ENCODE measurements at places on chromosomes 11 and 22. TPM values are rescaled to one million over a fixed set of nuclear protein-coding genes. Genes with fewer than 3 reads are reported as not detected.

Gene KRTAP5-7
- 0.08 TPM for total RNA-seq

Gene PRCP
- 54.8 TPM for total RNA-seq

GRCh38 chr11:65419772-65420481 lies 2.7 kb upstream of the NEAT1 start:
- DNase-seq, result peak; percentile 90

Gene GPR137
- total RNA-seq, result 7.9 TPM

GRCh38 chr11:36407356-36407755 lies 102.7 kb downstream of the TRAF6 start:
- no peak for DNase-seq

GRCh38 chr22:38861927-38862326 lies 10.1 kb downstream of the CBX6 start:
- DNase-seq, result no peak

DNA sequence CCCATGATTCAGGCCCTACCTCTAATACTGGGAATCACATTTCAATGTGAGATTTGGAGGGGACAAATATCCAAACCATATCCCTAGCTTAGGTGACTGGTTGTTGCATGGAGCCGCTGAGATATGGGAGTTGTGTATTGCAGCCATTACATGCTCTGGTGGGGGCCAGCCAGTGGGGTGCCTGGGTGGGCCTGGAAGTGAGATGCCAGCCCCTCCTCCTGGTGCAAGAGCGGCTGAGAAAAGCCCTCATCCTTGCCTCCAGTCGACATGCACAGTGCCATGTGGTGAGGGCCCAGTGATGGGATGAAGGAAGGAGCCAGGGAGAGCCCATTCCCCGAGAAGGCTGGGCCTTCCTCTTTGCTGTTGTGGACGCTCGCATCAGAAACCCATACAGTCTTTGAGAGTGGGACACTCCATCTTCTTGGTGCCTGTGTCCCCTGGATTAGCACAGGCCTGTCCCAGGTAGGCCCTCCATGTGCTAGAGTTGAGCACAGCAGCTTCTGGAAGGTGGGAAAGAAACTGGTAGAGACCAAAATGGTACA lies 1043.0 kb downstream of the TBC1D22A start:
- DNase-seq, result no peak

Gene MB
- not detected for total RNA-seq

DNA sequence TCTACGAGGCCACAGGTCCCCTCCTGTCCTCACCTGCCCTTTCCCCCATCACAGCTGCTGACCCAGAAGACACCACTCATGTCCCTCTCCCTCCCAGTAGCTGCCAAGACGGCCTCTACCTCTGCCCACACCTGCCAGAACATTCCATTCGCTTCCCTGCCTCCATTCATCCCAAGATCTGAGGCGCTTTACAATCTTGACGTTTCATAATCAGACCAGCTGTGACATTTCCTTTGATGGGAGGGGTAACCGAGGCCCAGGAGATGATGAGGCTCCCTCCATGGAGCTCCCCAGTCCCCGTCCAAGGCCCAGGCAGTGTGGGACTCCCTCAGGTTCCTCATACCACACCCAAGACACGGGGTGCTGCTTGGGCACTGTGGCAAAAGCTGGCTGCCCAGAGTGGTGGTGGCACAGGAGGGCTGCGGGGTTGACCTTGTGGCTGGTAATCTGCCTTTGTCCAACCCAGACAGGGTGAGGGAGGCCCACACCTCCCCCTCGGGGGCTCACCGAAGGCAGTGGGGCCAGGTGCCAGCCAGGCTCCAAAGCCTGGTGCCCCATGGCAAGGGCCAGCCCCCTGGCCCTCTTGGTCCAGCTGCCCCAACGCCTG lies 17.3 kb downstream of the PHLDA2 start:
- DNase-seq, result no peak

- DNase-seq, result peak; percentile 86
Measured at GRCh38 chr11:108497317-108498045, 703 bp downstream of the POGLUT3 start.

DNA sequence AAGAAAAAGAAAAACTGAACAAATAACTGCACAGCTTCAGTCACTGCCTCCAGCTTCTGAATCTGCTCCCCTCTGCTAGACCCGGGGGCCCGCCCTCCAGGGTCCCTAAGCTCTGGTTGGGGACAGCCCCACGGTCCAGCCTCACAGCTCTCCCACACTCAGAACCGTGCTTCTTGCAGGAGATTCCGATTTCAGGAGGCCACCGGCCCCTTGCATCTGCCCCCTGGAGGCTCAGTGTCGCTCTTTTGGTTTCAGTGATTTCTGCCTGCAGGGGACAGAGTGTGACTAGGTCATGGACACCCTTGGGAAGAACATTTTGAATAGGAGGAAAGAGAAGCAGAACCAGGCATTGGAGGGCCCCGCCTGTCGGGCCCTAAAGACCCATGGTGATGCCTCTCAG lies 23.1 kb upstream of the RPS3 start:
- DNase-seq, result no peak

GRCh38 chr22:34099278-34099677 lies 179.0 kb upstream of the LARGE1 start:
- no peak for DNase-seq

DNA sequence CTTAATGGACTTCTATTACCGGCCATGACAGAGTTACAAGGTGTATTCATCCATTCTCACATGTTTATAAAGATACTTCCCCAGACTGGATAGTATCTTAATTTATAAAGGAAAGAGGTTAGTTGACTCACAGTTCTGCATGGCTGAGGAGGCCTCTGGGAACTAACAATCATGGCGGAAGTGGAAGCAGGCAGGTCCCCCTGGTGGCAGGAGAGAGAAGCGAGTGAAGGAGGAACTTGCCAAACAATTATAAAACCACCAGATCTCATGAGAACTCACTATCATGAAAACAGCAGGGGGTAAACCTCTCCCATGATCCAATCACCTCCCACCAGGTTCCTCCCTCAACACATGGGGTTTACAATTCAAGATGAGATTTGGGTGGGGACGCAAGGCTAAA lies 170.0 kb upstream of the PDGFD start:
- DNase-seq, result peak; percentile 52

DNA sequence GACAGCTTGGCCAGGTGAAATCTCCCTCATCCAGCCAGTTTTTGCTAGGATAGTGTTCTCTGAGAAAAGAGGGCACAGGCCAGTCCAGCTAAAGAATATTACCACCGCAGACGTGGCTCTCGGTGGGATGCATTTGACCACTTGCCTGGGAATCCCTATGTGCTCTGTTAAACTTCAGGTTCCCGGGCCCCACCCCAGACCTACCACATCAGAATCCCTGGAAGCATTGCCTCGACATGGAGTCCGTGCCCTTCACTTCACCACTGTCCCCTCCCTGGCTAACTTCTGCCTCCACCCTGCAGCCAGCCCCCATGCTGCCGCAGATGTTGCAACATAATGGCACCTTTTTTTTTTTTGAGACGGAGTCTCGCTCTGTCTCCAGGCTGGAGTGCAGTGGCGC lies 56.9 kb upstream of the EMID1 start:
- no peak for DNase-seq

- DNase-seq, result no peak
Measured at GRCh38 chr11:43984519-43985385, 42.3 kb downstream of the C11orf96 start.

GRCh38 chr11:75816561-75817239 lies 1.7 kb downstream of the UVRAG start:
- no peak for DNase-seq

GRCh38 chr11:88544656-88545280 lies 207.2 kb upstream of the CTSC start:
- no peak for DNase-seq

DNA sequence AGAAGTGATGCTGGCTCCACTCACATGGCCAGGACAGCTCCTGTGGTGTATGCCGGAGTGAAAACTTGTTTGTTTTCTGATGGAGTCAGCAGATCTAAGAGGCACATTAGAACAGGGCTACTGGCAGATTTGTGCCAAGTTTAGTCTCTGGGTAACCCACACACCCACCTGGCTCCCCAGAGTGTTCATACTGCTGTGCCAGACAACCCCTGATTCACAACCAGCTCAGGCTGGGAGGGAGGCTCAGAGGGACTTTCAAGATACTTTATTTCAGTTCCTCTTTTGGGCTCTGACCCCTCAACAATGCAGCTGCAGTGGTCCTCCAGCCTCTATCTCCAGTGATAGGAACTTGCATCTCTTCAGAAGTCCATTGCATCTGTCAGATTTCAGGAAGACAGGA lies 8.5 kb downstream of the NTM start:
- DNase-seq, result no peak

GRCh38 chr11:66190786-66191185 lies 77.7 kb upstream of the RAB1B start:
- DNase-seq, result no peak

Gene RASGRP2
- total RNA-seq, result 0.19 TPM

GRCh38 chr11:34558211-34558610 lies 44.6 kb upstream of the ELF5 start:
- DNase-seq, result no peak

GRCh38 chr22:41873391-41873790 lies 40.5 kb downstream of the SREBF2 start:
- no peak for DNase-seq

DNA sequence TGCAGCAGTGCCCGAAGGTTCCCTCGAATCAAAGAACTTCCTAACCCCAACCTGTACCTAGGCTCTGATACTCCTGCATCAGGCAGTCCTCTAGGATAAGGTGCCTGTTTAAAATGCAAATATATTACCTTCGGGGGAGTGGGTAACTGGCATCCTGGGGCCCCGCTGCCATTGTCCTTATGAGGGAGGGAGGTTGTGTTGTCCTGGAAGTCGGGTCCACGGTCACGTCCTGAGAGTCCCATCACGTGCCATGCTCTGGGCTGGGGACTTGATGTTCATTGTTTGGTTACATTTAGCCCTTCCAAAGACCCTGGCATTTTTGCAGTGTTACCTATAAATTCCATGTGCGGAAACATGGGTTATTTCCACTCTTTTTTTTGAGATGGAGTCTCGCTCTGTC lies 67.6 kb downstream of the PARVB start:
- no peak for DNase-seq

DNA sequence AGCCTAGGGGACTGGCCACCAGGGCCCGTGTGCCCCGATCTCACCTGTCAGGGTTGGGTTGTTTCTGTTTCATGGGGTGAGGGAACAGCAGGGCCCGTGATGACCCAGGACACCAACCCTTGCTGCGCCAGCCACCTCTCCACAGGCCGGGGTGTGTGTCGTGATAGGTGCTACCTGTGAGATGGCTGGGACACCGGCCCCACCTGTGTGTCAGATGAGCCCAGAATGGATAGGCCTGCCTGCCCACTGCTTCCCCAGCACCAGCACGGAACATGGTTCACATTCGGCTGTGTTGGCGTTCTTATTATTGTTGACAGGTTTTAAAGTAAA lies 7.1 kb downstream of the CLDN5 start:
- DNase-seq, result no peak

- no peak for DNase-seq
Measured at GRCh38 chr11:67500484-67500821, 4.7 kb downstream of the PITPNM1 start.

DNA sequence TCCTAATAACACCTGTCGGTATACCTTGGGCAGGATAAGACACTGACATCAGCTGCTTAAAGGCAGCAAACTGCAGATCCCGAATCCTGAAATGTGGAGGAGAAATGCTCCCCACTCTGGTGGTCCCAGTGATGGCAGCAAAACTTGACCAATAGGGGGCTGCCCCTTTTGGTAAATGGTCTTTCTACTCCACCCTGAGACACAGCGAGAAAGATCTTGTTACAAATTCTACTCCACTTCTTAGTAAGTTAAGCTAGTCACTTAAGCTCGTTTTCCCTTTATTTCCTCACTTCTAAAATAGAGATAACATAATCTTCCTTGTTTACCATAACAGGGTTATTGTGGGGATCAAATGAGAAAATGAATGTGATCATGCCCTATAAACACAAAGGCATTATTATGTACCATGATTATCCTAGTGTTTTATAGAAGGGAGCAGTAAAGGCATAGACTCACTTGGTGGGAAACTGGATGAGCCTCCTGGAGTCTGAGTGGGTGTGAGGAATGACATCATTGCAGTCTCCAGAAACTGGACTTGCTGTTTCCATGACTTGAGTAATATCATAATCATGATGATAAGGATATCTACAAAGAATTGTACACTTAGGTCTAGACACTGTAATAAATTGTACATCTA lies 50.9 kb downstream of the ENDOD1 start:
- peak; percentile 43 for DNase-seq

Gene MAML2
- total RNA-seq, result 5.5 TPM

Gene TLCD5
- total RNA-seq, result 7.8 TPM

DNA sequence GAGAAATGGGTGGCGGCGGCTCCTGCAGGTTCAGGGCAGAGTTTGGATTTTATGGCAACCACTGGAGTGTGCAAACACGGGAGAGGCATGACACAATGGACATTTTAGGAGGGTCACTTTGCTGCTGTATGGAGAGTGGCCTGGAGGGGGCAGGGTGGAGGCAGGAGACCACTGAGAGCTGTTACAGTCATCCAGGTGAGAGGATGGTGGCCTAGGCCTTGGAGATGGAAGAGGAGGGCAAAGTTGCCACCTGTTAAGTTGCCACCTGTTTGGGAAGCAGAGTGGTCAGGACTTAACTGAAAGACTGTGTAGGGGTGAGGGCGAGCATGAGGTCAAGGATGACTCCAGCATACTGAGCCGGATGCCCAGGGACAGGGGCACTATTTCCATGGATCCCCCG lies 2.3 kb upstream of the RAD9A start:
- peak; percentile 48 for DNase-seq

GRCh38 chr11:14423633-14424032 lies 64.7 kb upstream of the RRAS2 start:
- DNase-seq, result no peak

DNA sequence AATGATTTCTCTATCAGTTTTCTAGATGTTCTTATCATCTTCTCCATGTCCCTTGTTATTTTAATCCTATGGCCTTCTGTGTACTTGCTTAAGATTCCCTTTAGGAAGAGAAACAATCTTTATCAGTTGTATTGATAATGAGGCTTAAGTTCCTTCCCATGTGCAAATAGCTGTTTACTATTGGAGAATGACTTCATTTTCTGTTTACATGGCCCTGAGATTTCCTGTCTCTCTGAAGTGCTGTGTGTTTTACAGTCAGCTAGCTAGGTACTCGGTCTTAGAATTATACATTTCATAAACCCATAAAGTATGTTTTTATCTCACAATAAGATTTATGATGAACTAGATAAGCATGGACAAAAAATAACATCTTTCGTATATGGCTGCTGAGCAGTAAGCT lies 67.5 kb upstream of the CCDC179 start:
- no peak for DNase-seq
